ENCODE measurements at places on chromosomes 2 and 18.

DNA sequence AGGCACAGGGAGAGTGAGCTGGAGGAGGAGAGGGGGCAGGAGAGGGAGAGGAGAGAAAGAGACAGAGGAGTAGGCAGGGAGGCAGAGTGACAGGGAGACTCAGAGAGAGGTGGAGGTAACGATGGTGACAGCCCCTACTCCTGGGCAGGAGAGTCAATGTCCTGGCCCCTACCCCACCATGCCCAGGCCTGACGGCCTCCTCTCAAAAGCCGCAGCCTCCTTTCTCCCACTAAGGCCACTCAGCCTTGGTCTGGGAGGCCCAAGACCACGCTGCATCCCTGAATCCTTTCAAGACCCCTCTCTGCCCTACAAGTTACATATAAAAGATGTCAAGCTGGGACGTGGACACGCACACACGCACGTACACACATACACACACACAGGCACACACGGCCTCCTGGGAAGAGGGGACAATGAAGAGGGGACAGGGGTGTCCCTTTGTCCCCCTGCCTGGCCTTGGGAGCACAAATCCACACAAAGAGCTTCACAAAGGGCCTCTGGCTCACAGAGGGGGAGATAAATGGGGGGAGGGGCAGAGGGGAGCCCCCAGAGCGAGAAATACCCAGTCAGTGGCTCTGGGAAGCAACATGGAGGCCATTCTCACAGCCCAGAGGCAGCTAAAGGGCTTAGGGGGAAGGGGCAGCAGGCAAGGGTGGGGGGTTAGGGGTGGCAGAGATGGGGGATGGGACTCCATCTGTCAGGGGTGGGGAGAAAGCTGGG lies 19.5 kb upstream of the TNS1 start:
- DNase-seq: no peak

GRCh38 chr18:30917651-30918050 lies 124.9 kb downstream of the DSC3 start:
- no peak for DNase-seq

DNA sequence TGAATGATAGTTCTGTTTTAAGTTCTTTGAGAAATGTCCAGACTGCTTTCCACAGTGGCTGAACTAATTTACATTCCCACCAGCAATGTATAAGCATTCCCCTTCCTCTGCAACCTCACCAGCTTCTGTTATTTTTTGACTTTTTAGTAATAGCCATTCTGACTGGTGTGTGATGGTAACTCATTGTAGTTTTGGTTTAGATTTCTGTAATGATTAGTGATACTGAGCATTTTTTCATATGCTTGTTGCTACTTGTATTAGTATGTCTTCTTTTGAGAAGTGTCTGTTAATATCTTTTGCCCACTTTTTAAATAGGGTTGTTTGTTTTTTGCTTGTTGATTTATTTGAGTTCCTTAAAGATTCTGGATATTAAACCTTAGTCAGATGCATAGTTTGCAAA lies 223.7 kb downstream of the SLC4A10 start:
- no peak for DNase-seq

DNA sequence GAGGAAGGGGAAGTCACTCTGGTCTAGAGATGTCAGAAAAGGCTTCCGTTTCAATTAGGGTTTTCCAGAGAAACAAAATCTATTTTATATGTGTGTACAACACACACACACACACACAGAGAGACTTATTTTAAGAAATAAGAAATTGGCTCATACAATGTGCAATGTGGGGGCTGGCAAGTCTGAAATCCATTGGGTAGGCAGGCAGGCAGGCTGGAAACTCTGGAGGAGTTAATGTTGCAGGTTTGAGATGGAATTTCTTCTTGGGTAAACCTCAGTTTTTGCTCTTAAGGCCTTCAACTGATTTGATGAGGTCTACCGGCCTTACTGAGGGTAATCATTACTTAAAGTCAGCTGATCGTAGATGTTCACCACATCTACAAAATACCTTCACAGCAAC lies 62.6 kb downstream of the MDH1 start:
- no peak for DNase-seq

DNA sequence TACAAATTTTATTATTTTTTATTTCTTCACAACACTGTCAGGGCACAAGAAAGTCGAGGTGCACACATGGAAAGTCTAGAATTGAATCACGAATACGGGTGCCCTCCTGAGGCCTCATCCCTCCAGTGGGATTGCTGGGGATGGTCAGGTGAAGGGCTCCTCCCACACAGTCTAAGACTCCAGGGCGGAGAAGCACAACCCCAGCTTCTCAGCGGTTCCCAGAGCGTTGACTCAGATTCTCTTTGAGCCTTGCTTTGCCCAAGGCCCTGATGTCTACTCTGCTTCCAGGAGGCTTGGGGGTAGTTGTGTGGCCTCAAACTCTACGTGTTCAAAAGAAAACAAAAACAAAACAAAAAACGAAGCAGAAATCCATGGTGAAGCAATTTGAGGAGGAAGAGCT lies 108.4 kb downstream of the LYPD6B start:
- DNase-seq: no peak

GRCh38 chr2:70826696-70827350 lies 6.4 kb upstream of the CLEC4F start:
- no peak for DNase-seq

DNA sequence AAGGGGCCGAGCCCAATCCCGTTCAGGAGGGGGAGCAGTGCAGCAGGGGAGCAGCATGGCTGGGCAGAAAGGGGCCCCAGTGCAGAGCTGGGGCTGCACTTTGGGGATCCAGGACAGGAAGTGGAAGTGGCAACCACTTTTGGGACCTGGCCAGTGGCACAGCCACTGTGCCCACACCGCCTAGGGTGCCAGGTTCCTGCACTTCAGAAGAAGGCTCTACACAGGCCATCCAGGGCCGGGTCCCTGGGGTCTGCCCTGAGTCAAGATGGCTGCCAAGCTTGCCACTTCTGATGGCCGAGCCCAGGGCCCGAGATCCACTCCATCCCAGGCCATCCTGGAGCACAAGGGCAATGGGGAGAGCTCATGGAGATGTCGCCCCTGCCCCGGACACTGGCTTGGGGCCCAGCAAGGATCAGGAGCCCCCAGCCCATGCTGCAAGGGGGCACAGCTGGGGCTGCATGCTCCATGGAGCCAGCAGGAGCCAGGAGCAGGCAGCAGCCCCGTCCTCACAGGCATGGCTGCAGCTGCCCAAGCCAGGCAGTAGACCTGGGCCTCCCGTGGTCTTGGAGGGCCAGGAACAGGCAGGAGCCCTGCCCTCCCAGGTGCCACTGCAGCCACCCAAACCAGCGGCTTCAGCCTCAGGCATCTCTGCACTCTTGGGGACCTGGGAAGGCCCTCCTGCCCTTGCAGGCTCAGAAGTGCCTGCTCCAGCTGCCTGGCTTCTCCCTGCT lies 35.0 kb upstream of the ID2 start:
- no peak for DNase-seq

DNA sequence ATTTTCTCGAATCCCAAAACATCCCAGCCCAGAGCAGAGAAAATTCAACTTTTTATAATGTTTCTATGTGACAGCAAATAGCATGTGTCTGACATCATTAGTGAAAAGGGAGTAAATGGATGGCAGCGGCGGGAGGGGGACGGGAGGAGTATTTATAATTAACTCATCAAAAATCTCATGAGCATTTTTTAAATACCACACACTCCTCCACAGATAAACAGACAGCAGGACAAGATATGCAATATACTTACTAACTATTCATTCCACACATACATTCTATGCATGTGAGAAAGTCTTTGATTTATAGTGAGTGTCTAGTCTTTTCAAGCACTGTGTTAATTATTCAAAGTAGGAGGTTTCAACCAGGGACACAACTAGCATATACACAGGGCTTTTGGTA lies 107.6 kb downstream of the LRP2 start:
- DNase-seq: no peak

DNA sequence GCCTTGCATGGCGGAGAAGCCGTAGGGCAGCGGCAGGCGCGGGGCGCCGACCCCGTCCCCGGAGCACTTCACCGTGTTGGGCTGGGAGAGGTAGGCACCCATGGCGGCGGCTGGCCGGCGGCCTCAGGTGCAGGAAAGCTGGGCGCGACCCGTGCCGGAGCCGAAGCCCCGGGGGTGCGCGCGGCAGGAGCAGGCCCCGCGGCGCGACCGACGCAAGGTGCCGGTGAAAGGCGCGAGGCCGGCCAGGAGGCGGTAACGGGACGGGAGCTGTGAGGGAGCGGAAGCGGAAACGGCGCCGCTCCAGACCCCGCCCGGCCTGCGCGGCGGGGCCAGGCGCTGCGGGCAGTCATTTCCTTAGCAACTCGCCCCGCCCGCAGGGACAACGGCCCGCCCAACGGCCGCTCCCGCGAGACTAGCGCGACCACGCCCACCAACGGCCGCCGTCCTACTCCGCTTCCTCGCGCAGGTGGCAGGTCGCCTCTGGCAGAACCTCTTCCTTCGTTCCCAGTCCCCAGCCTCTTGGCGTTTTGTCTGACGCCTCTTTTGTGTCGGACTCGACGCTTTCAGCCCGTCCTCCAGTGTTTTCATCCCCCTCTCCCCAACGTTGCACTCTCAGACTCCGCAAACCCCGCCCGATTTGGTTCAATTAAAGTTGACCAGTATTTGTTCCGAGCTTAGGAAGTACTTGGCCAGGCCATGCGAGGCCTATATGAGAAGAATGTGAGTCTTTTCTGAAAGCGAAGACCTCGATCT lies at the start of gene PPM1G:
PPM1G (minus strand) TSS at position 271 of the 753 bp plus-strand sequence; CDS start at position 102, 169 bp downstream.
- DNase-seq: peak; percentile 94

GRCh38 chr2:162261032-162261945 lies 18.0 kb upstream of the FAP start:
- no peak for DNase-seq

GRCh38 chr2:3159782-3160545 lies 217.7 kb downstream of the EIPR1 start:
- no peak for DNase-seq

DNA sequence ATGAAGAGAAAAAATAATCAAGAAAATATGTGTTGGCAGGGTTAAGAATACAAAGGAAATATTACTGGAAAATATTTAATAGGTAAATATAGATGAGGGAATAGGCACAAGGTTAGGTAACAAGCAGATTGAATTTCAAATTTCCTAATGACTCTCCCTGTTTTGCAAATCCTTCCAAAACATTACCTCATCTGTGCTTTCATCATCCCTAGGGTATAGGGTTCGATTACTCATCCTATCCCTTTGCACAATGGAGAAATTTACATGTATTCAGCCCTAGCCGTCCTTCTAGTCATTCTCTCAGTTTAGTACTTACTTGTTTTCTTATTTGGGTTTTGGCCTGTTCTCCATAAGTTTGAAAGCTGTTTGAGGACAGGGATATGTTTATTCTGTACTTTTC lies 864.6 kb upstream of the FSHR start:
- DNase-seq: no peak

DNA sequence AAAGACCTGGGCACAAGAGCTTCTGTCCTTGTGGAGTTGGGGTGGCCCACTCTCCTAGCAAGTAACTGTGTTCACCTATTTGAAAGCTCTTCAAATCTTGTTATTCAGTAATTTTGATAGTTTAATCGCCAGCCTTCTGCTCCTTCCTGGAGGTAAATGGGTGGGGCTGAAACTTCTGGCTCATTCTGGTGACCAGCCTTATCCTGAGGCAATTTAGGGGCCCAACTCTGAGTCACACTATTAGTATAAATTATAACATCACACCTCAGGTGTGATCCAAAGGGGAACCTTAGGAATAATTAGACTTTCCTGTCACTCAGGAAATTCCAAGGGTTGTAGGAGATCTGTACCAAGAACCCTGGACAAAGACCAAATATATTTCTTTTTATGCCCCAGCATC lies 255.8 kb upstream of the RGPD4 start:
- no peak for DNase-seq

GRCh38 chr2:157488877-157489276 lies 45.0 kb upstream of the CYTIP start:
- no peak for DNase-seq

DNA sequence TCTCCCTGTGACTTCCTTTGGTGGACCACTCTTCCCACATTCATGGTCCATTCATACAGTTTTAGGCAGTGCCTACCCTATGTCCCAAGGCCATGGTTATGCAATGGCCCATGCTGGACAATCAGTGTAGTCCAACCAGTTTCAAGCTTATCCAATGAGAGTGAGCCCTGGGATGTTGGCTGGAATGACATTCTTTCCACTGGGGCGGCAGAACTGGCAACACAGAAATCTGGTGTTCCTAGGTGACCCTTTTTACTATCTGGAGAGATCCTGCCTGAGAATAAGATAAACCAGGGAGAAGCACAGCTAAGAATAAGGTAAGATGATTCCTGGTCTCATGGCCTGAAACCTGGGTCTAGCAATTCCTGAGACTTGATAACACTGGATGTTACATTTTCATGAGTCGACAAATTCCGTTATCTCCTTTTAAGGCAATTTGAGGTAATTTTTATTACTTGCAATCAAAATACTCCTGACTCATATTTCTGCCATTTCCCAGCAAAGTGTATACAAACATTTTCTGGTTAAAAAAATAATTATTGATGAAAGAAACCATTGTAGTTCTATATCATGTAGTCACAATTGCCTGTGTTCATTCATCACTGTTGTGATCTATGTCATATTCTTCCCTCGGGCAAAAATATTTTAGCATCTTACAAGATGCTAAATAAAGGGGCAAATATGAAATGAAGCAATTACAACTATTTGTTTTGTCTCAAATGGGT lies 271.5 kb upstream of the LYPD1 start:
- DNase-seq: no peak

- no peak for DNase-seq
These were observed 550.7 kb downstream of the THSD7B start for GRCh38 chr2:137316075-137316474.

- no peak for DNase-seq
These were observed 80.6 kb upstream of the DOCK10 start for GRCh38 chr2:225122583-225123486.

GRCh38 chr2:122800781-122801180 lies 1045.3 kb downstream of the TSN start:
- no peak for DNase-seq

- DNase-seq: no peak
These were observed 31.2 kb downstream of the TFCP2L1 start for GRCh38 chr2:121253674-121254240.

DNA sequence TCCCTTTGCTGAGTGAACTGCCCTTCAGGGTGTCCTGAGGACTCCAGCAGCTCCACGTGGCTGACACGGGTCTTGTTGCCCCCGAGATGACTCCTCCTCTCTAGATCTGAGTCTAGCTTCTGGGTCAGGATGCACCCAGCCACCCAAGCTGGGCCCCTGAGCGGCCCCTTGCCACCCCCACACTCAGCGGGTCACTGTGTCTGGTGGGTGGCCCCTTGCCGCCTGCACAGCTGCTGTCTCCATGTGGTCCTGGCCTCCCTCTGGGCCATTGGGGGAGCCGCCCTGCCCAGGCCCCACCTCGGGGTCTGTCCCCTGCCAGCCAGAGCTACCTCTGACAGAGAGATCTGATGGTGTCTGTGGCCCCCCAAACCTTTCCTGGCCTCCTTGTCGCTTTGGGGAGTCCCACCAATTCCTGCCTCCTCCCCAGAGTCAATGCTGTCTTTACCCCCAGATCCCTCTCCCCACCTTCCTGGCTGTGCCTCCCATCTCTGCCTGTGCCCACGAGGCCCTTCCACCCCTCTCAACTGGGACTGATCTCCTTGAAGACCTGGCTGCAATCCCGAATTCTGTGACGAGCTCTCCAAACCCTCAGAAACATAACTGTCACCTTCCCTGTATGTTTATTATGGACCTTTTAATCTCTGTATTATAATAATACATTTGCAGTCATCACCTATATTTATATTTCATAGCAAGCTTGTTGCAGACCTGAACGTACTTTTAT lies 46.5 kb downstream of the TWIST2 start:
- DNase-seq: no peak

GRCh38 chr2:102359527-102359926 lies 3.9 kb downstream of the IL18R1 start:
- no peak for DNase-seq

GRCh38 chr2:43158259-43158880 lies 68.0 kb downstream of the ZFP36L2 start:
- DNase-seq: peak; percentile 57

Measured in T-cell (primary cell).